ENCODE measurements at places on chromosomes 6 and 20. TPM values are rescaled to one million over a fixed set of nuclear protein-coding genes. Genes with fewer than 3 reads are reported as not detected.

Gene TMEM200A
- 24.0 TPM for total RNA-seq

Gene TNF
- 0.93 TPM for total RNA-seq

Gene PHACTR3
- 0.19 TPM for total RNA-seq

DNA sequence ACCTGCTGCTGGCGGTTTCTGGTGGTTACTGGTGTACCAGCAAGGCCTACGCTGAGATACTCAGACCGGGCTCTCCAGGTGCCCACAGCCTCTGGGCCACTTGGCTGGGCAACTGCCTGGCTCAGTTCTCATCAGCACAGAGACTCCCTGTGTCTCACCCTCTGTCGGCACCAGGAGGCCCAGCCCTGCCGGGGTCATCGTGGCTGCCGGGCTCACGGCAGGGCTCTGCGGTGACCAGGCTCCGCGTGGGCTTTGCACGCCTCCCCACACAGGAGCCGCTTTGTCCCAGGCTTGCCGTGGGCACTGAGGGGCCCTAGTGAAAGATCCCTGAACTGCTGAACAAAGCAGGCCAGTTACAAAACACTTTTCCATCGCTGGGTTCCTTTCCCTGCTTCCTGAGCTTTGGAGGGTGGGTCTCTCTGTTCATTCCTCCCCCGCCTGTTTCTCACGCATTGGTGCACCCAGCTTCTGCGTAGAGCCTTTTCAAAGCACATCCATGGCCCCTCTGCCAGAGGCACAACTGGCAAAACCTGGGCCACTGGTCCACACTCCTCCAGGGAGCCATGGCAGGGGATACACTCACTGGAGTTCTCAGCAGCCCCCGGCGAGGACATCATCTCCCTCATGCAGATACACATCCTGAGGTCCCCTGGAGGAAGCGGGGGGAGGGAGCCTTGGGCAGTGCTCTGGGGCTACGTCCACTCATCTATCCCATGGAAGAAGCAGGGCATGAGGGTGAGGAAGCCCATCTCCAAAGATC lies 117.0 kb downstream of the NFATC2 start:
- no peak for DNase-seq

- no peak for DNase-seq
Observed at GRCh38 chr6:164695896-164696295, 613.5 kb downstream of the C6orf118 start.

Measured in posterior vena cava (tissue), 2 donors.